ENCODE measurements at places on chromosomes 5 and 9.

- DNase-seq = no peak
Observed at GRCh38 chr9:15068261-15068660, 158.0 kb upstream of the FREM1 start.

- DNase-seq = no peak
Observed at GRCh38 chr5:93300309-93300923, 280.6 kb downstream of the NR2F1-AS1 start.

- no peak for DNase-seq
Observed at GRCh38 chr5:113336975-113337374, 97.8 kb downstream of the TSSK1B start.

DNA sequence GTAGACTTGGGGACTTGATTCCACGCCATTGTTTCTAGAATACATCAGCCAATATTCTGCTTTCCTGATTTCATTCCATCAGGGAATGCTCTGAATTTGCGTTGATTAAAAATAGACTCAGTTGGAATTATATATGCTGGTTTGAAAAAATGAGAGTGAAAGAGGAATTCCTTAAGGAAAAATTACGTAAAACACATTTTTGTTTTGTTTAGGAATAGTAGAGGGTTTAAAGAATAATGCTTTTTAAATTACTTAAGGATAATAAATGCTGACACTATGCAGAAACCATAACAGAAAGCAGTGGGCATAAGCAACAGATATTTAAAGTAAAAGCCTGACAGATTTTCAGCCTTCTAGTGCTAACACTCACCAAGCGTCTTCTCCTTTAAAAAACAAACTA lies 235.0 kb downstream of the ADAMTS6 start:
- DNase-seq = no peak

GRCh38 chr5:169299191-169299662 lies 1.7 kb downstream of the SLIT3 start:
- DNase-seq = no peak

DNA sequence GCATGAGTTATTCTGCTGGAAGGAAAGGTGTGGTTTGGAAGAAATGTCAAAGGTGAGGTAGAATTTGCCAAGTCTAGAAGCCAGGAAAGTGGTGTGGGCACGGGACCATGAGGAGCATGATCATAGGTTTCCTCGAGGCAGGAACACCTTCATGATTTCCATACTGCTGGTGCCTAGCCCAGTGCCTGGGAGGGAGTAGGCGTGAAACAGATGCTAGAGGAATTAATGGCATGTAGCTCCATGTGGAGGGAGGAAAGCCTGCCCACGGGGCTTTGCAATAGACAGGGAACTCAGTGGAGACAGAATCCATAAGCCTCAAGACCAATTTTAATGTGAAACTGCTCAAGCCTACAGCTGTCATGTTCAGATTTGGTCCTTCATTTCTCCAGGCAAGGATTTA lies 35.1 kb downstream of the TTLL11 start:
- no peak for DNase-seq

GRCh38 chr9:21988056-21988990 lies 5.9 kb downstream of the CDKN2A start:
- DNase-seq = no peak

Data from T-helper 1 cell (primary cell).